ENCODE measurements at places on chromosomes 16 and 17.
A peak's percentile ranks its signal among the peaks of the same experiment; 100 is the strongest.

- DNase-seq: no peak
Observed at GRCh38 chr16:67302076-67302475, 22.7 kb downstream of the PLEKHG4 start.

GRCh38 chr16:72873044-72873443 lies 174.9 kb downstream of the ZFHX3 start:
- DNase-seq: no peak

DNA sequence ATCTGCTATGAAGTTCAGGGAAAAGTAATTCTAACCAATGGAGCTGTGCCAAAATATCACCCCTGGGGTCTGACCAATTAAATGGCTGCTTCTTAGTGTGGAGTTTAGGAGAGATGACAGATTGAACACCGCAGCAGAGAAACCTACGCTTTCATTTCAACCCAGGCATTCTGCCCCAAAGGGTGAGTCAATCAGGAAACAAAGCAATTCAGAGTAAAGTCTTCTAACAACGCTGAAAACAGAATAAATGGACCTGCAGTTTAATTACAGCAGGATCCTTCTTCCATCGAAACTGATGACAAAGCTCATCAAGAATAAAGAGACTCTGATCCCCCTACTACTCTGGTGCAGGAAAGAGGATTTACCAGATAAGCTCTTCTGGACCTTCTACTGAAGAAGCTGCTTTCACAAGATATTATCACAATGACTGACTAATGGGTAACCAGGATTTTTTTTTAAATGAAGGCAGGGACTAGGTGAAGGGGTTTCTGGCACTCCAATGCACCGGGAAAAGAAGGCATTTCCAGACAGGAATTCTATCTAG lies 16.7 kb downstream of the RFFL start:
- peak; percentile 67 for DNase-seq

DNA sequence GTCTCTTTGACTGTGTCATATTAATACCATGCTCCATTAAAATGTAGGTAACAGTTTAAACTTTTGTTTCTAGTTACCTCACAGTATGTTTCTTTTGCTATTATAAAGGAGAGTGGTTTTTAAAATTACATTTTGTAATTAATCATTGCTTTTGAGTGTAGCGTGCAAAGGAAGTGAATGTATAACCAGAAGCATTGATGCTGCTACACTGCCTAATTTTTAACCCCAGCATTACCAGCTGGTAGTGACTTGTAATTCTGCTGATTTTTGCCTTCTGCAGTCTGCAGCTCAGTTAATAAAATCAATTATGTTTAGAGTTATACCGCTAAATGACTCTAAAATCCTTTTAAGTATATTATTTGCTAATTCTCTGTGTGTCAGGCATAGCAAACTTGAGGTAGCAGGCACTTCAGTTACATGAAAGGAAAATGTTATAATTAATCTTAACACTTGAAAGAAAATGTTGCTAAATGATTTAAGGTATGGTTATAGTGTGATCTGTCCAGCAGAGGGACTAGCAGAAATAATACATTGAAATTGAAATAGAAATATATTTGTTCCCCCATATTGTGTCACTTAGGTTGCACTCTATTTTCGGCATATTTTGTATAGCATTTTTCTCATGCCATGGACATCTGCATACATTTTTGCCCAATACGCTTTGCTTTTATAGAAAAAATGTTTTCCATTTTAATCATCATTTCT lies 388.5 kb downstream of the CNTNAP4 start:
- no peak for DNase-seq

GRCh38 chr17:35521150-35521549 lies 16.3 kb downstream of the SLFN12L start:
- no peak for DNase-seq

DNA sequence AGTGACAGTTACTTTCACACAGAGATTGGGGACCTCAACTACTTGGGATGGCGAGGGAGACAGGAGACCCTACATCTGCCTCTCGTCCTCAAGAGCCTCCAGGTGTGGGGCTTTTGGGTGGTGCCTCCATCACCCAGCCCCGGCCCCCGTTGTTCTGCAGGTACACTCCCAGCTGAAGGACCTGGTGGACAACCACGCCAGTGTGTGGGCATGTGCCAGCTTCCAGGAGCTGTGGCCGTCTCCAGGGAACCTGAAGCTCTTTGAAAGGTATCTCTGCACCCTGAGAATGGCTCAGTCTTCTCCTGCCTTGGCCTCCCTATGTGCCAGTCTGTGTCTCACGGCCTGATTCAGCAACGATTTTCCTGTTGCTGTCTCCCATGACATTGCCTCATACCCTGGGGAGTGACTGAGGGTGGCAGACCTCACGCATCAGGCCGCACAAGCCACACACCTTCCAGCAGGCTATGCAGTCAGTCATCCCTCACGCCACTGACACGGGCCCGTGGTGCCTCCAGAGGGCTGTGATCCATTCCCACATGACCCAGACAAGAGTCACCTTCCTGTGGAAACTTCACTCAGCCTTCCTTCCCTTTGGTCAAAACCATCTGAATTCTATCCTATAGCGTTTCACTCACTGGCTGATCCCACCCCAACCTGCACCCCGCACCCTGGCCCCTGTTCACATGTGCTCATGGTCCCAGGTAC lies 3.7 kb downstream of the CCNF start:
- no peak for DNase-seq

- DNase-seq: no peak
Observed at GRCh38 chr17:17904166-17905035, 67.6 kb upstream of the SREBF1 start.

DNA sequence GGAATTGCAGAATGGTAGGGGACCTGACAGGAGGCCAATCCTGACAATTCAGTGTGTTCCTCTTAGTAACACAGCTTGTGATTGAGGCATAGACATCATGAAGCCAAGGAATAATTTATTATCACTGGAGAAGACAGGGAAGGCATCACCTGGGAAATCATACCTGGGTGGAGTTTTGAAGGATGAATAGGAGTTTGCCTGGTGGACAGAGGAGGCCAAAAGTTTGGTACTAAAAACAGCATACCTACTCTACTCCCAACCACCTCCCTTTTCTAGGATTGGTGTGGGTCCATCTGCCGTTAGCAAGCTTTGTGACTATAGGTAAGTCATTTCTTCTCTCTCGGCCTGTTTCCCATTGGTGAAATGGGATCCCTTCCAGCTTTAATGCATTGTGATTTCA lies 88.0 kb downstream of the RAB11FIP4 start:
- no peak for DNase-seq

DNA sequence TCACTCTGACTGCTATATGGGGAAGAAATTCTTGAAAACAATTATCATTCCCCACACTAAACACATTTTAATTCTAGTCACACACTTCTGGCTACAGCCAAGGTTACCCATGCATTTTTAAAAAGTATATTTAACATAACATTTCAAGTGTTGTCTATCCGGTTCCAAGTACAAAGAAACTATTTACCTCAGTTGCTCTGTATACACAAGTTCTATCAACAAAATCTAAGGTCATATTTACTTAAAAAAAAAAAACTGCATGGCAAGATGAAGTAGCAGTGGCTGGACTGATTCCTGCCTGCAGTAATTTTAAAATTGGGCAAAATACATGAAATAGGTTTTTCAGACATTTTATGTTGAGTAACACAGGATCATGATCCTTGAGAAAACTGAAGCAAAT lies 155.9 kb upstream of the TOM1L1 start:
- no peak for DNase-seq

GRCh38 chr17:71580220-71580619 lies 540.6 kb upstream of the SOX9 start:
- no peak for DNase-seq

DNA sequence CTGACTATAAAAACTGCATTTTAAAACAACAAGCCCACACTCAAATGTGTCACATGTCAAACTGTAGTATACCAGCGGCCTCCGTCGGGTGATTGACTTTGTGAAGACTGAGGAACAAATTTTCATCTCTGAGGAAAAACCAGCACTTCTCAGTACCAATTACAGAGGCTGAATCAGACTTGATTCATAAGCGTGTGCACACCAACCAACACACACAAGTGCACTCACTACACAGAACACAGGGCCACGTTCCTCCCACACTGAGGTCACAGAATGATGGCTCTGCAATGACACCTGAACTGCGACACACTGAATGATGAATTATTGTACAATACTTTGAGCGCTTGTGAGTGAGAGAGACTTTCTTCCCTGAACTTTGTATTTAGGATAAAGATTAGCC lies 29.6 kb downstream of the XPO6 start:
- peak; percentile 56 for DNase-seq

DNA sequence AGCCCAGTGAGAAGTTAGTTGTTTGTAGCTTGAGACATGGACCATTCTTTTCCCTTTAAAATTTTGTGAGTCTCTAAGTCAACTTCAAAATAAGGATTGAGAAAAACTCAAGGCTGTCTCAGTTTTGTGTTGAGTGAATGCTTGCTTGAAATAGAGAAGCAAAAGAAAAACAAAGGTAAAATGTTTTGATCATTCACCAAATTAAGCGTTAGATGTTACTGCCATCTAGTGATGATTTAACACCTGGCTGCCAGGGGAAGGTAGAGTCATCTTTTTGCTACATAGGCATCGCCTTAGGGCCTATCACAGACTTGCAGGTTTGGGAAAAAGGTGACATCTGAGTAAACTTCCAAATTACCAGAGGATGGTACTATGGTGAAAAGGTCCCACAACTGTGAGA lies 74.4 kb downstream of the PCTP start:
- DNase-seq: no peak

DNA sequence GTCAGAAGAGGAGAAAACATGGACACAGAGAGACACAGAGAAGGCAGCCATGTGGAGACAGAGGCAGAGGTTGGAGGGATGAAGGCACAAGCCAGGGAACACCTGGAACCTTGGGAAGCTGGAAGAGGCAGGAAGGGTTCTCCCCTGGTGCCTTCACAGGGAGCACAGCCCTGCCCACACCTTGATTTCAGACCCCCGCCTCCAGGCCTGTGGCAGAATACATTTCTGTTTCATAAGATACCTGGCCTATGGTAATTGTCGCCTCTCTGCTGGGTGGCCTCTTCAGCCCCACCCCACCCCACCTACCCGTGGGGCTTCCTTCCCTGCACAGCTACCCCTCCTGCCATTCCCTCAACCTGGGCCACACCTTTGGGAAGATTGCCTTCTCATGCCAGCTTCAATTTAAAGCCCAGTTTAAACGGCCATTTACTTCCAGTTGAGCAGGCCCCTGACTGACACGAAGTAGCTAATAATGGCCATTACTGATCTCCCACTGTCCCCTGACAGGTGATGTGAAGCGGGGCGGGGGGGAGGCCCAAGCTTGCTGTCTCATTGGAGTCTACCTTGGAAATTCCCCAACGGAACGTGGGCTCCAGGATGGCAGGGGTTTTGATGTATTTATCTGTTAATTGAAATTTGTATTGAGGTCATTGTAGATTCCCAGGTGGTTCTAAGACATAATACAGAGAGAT lies 291.7 kb upstream of the FOXF1 start:
- no peak for DNase-seq

- DNase-seq: no peak
Observed at GRCh38 chr17:44773140-44773539, 14.4 kb downstream of the ADAM11 start.

DNA sequence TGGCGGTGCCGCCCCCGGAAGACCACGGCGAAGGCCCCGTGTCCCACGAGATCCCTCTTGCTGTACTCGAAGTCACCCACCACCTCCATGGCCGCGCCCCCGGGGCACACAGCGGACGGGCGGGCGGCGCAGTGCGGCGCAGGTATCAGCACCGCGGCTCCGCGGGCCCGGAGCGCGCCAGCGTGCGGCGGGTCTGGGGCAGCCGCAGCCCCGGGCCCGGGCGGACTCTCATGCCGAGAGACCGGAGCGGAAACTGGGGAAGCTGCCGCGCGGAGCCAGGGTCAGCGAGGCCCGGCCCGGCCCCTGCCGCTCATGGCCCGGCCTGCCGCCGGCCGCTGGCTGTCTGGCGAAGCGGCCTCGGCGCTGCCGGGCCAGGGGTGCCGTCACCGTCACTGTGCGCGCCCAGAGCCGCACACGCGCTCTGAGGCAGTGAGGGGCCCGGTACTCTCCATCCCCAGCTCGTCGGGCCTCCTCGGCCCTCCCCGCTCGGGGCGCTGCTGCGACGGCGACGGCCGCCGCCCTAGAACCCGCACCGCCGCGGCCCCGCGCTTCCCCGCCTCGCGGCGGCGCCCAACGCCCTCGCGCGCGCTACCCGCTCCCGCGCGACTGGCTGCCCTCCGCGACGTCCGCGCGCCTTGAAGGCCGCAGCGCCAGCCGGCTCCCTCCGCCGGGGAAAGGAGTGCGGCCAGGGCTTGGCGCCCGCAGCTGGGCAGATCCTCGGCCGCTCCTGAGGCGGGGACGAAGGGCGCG lies at the start of gene ULK2:
Gene ULK2 (minus strand): TSS at position 608 of the 750 bp plus-strand sequence. CDS start 519 bp downstream, at position 89.
- peak; percentile 68 for DNase-seq

DNA sequence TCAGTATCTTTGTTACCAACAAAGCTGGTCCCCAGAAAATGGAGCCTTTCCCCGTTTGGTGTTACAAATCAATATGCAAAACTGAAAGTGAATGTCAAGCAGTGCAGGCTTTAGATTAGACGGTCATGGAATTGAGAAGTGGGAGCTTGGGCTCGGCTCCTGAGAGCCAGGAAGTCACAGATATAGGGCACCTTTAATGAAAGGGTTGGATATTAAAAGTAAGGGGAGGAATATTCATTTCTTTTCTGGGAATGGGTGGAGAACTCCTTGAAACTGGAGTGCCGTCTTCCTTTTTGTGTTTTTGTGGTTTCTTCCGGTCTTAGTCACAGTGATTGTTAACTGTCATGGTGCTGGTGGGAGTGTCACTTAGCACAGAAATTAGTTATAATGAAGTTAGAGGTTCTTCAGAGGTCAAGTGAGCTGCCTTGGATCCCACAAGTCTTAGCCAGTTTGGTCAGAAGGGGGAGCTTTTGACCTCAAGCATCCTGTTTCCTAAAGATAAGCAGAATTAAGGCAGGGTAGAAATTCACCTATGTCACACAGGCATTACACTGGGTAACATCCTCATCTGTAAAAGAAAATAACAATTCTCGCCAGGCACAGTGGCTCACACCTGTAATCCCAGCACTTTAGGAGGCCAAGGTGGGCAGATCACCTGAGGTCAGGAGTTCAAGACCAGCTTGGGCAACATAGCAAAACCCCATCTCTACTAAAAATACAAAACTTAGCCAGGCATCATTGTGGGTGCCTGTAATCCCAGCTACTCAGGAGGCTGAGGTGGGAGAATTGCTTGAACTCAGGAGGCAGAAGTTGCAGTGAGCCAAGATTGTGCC lies 9.6 kb upstream of the EIF1 start:
- peak; percentile 58 for DNase-seq

DNA sequence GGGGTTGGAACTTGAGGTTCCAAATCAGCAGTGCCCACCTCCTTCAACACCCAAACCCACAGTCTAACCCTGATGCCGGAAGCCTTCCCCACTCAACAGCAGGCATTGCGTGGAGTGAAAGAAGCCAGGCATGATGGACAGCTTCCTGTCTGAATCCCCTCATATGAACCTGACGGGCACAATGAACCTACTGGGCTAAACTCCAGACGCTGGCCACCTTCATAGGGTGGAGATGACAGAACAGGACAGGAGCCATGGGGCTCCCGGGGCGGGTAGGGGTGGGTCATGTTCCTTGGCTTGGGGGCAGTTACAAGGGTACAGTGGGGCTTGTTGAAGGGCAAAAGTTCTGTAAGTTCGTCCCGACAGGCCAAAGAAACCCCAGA lies 460 bp upstream of the HSBP1 start:
- DNase-seq: no peak
